Chondrocyte (in vitro differentiated cells): ENCODE measurements at places on chromosomes 1 and 21. TPM values are rescaled to one million over a fixed set of nuclear protein-coding genes. Genes with fewer than 3 reads are reported as not detected.

GRCh38 chr21:37435120-37435519, 68.5 kb downstream of the DYRK1A start:
- DNase-seq = no peak

- DNase-seq = no peak
Measured at GRCh38 chr21:31298618-31299269, 45.3 kb downstream of the TIAM1 start.

DNA sequence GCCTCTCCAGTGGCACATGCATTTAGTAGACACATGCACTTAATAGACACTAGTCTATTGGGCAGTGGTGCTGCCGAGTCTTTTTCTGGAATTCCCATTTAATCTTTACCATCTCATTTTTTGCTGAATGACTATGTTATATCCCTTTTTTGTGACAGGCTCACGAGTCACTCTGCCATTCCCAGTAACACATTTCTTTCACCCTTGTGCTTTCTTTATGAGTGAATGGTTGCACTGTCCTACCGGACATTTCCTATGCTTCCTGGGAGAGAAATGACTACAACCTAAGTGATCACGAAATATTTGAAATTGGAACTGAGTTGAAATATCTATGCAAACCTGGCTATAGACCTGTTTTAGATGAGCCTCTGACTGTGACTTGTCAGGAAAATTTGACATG, 70.9 kb downstream of the C4BPA start:
- no peak for DNase-seq

GRCh38 chr1:169163059-169163458, 56.6 kb downstream of the ATP1B1 start:
- no peak for DNase-seq

DNA sequence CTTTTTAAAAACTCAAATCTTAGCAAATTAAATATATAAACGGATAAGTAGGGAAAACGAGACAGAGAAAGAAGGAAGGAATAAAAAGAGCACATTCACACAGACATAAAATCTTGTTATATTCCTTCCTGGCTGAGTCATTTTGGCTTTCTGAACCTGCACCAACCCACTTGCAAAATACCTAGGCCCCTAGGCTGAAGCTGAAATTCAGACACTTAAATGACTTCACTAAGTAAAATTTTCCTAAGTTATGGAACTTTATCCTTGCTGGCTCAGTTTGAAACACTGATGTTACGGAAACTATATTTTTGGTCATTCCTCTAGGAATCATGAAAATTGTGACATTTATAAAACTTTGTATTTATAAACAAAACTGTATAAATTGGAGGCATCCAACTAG, 462.8 kb upstream of the NFIA start:
- DNase-seq = no peak

DNA sequence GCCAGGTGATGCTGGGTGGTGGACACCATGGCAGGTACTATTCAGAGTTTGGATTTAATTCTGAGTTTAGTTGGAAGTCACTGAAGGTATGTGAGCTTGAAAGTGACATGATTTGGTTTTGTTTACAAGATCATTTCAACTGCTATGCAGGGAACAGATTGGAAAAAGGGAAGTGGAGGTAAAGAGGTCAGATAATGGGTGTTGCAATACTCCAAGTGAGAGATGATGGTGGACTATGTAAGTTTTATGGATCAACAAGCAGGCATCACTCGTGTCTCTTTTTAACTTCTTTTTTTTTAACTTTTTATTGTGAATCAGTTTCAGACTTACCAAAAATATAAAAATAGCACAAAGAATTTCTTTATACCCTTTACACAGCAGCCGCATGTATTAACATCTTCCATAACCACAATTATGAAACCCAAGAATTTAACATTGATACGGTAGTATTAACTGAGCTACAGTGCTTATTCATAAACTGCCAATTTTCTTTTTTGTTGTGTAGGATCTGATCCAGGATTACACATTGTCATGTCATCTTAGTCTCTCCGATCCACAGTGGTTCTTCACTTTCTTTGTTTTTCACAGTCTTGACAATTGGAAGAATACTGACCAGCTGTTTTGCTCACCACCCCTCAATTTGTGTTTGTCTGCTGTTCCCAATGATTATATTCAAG, 24.9 kb upstream of the NHLH2 start:
- DNase-seq = no peak

DNA sequence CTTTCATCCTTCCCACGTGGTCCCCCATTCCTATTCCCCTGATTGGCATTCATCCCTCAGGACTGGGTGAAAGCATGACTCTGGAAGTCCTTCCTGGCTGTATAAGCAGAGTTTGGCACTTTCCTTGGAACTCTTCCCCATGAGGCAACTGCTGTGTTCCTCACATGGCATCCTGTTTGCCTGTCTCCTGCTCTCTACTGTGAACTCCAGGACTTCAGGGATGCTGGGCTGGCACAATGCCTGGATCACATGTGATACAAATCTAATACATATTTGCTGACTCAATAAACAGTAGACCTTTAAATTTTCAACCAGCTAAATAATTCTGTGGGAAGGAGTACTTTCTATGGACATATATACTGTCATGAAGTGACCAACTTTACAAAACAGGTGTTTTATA, 46.8 kb upstream of the EDEM3 start:
- DNase-seq = no peak

DNA sequence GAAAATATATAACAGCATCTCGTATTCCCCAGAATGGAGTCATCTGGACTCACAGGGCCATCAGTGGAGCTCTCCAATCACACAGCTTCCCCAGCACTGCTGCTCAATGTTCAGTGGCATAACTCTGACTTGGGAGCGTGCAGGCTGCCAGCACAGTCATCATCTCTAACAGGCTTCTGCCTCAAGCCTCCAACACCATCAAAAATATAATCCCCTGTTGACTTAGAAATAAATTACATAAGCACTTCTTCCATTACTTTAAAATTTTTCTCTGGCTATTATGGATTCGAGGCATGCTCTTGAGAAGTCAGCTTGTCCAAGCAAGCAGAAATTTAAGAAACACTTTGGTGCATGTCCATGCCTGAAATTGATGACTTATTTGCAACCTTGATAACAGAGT, 6.2 kb downstream of the DUSP23 start:
- DNase-seq = no peak

GRCh38 chr1:184437291-184437690, 50.5 kb downstream of the C1orf21 start:
- no peak for DNase-seq

GRCh38 chr1:33965086-33965485, 101.2 kb downstream of the HMGB4 start:
- DNase-seq = no peak

- peak; percentile 82 for DNase-seq
Measured at GRCh38 chr1:3827813-3828307, 29.2 kb downstream of the CEP104 start.

- DNase-seq = peak; percentile 74
Measured at GRCh38 chr1:43285269-43285990, at the start of gene C1orf210. C1orf210 (minus strand) TSS chr1:43285581; CDS start chr1:43283270, 2,311 bp downstream.

DNA sequence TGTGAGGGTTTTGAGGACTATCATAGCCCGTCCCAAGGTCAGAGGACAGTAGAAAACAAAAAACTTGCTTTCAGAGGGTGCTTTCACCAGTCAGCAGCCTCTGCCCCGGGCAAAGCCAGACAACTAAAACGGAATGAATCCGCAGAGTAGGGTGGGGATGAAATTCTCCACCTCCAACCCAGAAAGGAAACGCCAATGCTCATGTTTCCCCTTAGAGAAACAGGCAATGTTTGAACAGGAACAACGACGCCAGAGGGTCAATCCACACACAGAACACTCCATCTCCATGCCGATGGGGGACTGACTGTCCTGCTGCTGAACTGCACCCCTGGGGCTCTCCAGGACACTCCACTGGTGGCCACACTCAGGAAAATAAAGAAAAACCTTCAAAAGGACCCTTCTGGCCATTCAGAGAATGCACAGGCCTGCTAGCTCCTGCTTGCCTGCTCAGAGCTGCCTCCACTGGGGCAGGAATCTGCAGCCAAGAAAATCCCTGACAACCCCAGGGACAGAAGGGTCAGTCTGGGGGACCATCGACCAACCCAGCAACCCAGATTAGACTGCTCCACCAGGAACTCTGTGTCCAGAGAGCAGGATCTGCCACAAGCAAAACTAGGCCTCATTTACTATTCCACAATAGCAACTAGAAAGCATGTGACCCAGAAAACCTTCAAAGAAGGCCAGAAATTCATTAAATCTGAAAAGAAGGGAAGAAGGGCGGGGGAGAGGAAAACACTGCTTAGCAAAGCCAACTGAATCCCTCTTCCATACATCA, 116.0 kb downstream of the TOMM20 start:
- DNase-seq = no peak

- DNase-seq = no peak
Measured at GRCh38 chr1:118159569-118159968, 25.5 kb downstream of the SPAG17 start.

DNA sequence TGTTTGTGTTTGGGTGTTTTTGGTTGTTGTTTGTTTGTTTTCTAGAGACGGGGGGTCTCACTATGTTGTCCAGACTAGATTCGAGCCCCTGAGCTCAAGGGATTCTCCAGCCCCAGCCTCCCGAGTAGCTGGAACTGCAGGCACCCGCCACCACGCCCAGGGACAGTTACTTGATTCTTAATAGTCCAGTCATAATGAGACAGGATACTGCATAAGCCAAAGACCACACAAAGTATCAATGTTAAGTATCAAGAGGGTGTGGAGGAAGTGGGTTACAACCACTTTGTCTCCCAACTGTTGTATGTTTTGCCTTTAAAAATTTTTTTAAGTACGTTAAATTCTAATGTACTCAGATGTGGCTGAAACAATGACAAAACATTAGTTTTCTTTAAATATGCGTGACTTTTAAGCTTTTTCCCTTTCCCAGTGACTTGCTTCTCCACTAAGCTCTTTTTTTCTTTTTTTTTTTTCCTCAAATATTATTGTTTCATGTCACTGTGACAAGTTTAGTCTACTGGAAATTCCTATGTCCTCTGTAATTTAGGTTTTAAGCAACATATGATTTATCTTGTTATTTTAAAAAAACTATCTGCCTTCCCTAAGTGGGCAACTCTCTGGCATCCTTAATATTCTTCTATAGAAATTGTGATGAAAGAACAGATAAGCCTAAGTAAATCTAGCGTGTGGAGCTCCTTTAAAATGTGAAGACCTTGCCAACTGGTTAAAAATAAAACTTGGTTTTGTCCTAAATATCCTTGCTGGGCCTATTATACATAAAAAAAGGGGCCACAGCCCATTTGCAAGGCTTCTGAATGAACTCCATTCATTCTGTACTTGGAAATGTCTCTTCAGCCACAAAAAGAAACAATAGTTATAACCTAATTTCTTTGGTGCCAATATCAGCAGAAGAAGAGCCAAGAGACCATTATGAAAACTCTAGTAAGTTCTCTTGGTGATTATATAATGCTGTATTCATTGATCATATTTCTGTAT, 56.2 kb upstream of the DPH5 start:
- no peak for DNase-seq

GRCh38 chr1:30137001-30137400, 586.4 kb downstream of the MATN1 start:
- DNase-seq = no peak

DNA sequence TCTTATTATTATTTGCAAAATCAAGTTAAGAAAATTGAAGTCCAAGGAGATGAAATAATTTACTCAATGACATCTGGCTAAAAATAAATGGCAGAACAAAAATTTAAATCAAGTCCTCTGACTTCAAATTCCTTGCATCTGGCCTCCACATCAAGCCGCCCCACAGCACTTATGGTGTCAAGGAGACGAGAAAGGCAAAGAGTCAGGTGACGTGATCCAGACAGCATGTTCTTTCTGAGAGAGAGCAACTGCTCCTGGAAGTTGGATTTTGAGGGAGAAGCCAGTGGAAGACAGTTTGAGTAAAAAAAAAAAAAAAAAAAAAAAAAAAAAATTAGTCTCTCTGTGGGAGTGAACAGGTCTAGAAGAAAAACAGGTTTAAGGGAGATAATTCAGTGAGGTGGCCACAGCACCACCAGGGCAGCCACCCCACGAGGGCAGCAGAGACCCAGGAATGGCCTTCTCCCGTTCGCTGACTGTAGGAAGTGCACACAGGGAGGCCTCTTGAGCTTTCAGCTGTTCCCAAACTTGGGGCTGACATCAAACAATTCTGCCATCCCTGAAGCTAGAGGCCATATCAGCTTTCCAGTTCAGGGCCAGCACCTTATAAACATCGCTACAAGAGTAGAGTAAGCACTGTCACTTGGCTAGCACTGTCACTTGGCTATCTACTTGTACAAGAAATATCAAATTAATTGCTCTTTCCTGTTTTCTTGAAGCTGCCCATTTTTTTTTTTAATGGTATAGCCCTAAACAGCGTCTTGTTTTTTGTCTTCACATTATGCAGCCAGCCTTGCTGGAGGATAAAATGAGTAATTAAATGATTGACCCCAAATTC, 7.8 kb downstream of the C1orf162 start:
- no peak for DNase-seq

DNA sequence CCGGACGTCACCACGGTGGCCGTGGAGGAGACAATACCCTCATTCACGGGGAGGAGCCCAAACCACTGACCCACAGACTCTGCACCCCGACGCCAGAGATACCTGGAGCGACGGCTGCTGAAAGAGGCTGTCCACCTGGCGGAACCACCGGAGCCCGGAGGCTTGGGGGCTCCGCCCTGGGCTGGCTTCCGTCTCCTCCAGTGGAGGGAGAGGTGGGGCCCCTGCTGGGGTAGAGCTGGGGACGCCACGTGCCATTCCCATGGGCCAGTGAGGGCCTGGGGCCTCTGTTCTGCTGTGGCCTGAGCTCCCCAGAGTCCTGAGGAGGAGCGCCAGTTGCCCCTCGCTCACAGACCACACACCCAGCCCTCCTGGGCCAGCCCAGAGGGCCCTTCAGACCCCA, 7.0 kb downstream of the TNFRSF14 start:
- no peak for DNase-seq

- no peak for DNase-seq
Measured at GRCh38 chr1:152904688-152905440, 3.5 kb upstream of the IVL start.

- peak; percentile 65 for DNase-seq
Measured at GRCh38 chr1:201710632-201711597, 118.0 kb upstream of the IPO9 start.

DNA sequence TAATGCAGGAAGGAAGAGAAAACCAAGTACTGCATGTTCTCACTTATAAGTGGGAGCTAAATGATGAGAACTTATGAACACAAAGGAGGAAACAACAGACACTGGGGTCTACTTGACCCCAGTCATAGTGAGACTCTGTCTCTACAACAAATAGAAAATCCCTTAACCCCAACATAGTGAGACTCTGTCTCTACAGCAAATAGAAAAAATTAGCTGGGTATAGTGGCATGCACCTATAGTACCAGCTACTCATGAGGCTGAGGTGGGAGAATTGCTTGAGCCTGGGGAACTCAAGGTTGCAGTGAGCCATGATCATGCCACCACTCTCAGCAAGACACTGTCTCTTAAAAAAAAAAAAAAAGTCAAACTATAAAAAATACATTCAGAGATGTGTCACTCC, 42.7 kb downstream of the GIPC2 start:
- DNase-seq = no peak

- DNase-seq = no peak
Measured at GRCh38 chr1:240607006-240607405, 4.9 kb downstream of the GREM2 start.

- no peak for DNase-seq
Measured at GRCh38 chr1:37034121-37035013, at the start of gene GRIK3. GRIK3 (minus strand) TSS chr1:37034515; CDS start chr1:37034108, 407 bp downstream.

The ZSCAN20 gene
- total RNA-seq = 4.4 to 5.9 TPM (median 5.4 TPM) in 3 replicates

The FAM163A gene
- not detected in 3 replicates for total RNA-seq

The LAPTM5 gene
- total RNA-seq = 0.15 to 0.17 TPM in 2 of 3 replicates, not detected in the other

The TCHHL1 gene
- not detected in 3 replicates for total RNA-seq

The PLA2G4A gene
- 0.10 to 4.1 TPM (median 0.44 TPM) in 3 replicates for total RNA-seq

The TMEM54 gene
- total RNA-seq = 14.6 to 23.7 TPM (median 21.1 TPM) in 3 replicates

The HHAT gene
- total RNA-seq = 6.1 to 7.9 TPM (median 6.4 TPM) in 3 replicates

The CFHR1 gene
- not detected in 3 replicates for total RNA-seq

The AUNIP gene
- total RNA-seq = 0.80 to 2.9 TPM (median 1.2 TPM) in 3 replicates
